ENCODE measurements at places on chromosomes 3 and 15.

DNA sequence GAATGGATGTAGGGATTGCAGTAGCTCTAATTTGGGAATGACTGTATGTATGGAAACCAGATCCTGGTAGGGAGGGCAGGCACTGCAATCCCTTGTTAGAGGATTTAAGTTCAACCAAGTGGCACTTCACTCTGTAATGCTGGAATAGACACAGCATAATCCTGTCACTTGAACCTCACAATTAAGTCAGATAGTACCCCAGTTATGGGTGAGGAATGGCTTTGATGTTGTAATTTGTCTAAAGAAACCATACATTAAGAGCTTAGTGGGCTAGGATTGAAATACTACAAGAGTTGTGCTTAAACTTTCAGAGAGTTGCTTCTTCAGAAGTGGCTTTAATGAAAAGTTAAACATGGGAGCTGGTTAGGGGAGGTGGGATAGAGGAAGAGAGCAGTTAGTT is 9.3 kb downstream of the RAB7A start:
- DNase-seq = no peak

DNA sequence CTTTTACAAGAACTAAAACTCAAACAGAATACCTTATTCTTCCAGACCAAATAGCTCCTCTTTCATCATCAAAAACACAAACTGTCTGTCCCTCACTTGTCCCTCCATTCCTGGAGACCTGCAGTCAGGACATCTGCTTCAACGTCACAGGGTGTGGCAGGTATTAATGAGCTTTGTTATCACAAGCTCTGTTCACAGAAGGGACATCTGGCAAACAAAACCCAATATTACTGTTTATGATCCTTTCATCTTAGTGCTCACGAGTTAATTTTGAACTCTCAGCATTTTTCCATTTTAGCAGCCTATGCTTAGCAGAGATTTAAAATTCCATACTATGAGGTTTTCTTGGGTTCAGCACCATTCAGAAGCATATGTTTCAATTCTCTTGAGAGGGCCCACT is 32.9 kb downstream of the AP3S2 start:
- DNase-seq = no peak

- DNase-seq = no peak
Observed at GRCh38 chr3:191476066-191476772, 15.3 kb downstream of the PYDC2 start.

DNA sequence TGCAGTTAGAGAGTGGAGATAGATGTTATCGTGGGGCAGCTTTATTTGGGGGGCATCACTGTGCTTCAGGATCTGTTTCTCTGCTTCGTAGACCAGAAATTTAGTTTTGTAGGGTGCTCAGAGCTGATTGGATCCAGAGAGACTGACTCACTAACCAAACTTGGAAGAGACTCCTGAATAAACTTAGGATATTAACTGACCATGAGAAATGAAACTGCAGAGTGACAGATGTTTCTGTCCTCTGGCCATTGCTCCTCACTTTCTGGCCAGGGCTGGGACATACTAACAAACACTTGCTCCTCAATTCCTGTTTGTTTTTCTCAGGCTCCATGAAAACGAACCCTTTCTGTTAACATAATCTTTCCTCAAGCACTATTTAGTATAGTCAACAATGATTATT is 4.3 kb downstream of the ZNF592 start:
- no peak for DNase-seq

DNA sequence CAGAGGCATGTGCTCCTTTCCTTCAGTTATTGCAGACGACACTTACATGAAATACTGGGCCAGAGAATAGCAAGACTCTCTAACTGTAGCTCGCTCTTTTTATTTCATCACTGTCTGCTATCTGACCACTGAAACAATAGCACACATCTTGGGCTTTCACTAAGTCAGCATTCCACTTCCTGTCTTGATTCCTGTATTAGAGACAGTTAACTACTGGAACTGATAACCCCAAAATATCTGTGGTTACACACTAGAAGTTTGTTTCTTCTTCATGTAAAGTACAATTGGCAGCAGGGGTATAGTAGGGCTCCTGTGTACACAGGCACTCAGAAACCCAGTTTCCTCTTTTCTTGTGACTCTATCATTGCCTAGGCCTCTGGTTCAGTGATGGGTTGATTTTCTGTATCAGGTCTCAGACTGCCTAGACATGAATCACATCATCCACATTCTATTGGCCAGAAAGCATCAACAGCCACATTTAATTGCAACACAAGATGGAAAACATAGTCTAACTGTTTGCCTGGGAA is 230.2 kb upstream of the CD96 start:
- DNase-seq = no peak

DNA sequence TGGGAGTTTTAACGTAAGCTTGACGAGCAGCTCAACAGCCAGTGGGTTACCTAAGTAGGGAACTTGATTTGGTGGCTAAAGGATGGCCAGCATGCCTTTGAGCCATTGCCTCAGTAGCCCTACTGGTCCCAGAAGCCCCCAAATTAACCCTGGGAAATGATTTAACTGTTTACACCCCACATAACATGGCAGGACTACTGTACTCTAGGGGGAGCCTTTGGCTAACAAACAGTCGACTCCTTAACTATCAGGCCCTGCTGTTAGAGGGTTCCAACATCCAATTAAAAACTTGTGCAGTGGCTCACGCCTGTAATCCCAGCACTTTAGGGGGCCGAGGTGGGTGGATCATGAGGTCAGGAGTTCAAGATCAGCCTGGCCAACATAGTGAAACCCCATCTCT is 9.4 kb upstream of the SMCO1 start:
- DNase-seq = no peak

GRCh38 chr3:54970895-54971294 is 43.0 kb upstream of the LRTM1 start:
- no peak for DNase-seq

DNA sequence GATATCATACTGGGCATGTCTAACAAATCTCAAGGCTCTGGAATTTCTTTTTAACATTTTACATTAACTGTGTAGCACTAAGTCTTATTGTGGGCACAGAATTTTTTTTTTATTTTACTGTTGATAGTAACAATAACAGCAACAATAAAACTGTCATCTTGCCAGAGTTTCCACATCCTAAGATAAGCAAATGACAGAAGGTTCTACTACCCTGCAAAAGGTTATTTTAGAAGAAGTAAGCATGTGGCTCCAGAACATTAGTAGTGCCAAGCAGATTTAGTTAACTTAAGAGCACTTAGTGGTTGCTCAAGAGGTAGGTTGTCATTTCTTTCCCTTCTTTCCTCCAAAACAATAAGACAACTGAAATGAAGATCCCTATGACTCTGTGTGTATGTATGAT is 743.0 kb upstream of the CBLB start:
- DNase-seq = no peak

DNA sequence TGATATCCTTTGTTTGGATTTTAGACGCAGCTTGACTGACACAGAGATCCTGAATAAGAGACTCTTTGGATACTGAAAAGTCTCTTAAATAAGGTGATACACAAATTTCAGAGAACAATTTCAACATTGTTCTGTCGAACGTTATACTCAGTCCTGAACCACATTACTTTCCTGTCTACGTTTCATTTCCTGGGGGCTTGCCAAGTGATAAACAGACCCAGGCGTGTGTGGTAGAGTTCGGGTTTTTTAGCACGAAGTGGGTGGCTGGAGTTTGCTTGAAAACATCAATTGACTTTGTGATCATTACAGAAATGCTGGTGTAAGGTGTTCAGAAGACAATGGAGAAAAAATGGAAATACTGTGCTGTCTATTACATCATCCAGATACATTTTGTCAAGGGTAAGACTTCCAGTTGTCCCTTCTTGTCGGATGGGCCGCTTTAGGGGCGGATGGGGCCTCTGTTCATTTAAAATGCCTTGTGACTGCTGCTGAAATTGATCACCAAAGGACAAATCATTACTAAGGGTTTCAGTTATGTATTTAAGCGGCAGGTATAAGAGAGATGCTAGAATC is at the start of gene CD96:
Gene CD96 (plus strand): TSS at position 287 of the 573 bp plus-strand sequence. CDS start 52 bp downstream, at position 339.
- DNase-seq = no peak

DNA sequence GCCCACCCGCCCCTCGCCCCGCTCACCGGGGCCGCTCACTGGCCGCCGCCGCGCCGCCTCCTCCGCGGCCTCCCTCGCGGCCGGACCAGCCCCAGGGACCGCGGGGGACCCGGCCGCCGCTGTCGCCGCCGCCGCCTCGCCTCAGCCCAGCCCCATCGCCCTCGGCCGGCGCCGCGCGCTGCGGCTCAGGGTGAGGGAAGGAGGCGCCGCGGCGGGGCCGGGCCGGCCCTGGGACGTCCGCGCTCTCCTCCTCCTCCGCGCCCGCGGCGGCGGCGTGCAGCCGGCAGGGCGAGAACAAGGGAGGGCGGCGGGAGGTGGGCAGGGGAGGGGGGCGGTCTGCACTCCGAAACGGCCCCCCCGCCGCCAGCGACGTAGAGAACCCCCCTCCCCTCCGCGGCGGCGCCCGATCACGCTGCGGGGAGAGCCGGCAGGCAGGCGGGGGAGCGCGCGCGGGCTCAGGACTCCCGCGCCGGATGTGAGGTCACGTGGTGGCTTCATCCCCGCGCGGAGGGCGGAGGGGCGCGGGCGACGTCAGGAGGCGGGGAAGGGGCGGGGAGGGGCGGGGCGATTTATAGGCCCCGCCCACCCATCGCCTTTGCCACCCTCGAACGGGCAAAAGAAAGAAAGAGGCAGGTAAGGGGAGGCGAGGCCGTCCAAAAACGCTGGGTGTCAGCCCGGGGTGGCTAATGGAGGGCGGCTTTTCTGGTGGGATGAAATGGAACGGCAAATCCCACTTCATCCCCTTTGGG is at the start of gene ATP13A3:
Gene ATP13A3 (minus strand): TSS at position 463 of the 749 bp plus-strand sequence. CDS start 24,812 bp downstream, outside the sequence.
- peak; percentile 81 for DNase-seq

DNA sequence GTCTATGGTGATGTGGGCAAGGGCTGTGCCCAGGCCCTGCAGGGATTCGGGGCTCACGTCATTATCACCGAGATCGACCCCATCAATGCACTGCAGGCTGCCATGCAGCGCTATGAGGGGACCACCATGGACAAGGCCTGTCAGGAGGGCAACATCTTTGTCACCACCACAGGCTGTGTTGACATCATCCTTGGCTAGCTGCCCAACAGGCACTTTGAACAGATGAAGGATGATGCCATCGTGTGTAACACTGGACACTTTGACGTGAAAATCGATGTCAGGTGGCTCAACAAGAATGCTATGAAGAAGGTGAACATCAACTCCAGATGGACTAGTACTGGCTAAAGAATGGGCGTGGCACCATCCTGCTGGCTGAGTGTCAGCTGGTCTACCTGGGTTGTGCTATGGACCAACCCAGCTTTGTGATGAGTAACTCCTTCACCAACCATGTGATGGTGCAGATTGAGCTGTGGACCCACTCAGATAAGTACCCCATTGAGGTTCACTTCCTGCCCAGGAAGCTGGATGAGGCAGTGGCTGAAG is 6.1 kb upstream of the USP8 start:
- DNase-seq = no peak

DNA sequence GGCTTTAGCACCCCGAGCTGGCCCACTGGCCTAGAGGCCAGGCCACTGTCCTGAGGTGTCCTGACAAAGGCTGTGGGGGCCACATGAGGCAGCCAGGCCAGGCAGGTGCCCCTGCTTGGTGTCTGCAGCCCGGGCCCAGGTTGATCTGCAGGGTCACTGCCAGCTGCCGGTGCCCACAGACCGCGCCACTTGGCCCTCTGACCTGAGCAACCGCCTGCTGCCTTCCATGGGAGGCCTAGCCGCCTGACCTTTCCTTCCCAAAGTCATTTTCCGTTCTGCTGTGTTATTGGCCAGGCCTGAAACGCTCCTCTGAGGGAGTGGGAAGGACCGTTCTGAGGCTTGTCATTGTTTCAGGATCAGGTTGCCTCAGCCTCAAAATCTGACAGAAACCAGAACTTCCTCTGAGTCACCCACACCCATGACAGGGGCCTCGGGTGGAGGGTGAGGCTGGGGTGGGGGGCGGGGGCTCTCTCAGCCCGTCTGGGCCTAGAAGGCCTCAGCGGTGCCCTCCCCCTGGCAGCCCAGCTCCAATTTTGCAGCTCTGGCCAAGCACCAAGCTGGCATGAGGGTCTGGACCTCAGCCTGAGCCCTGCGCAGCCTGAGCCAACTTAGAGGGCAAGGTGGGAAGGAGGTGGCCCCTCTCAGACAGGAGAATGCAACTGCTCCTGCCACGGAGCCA is 140.7 kb upstream of the MEF2A start:
- no peak for DNase-seq

DNA sequence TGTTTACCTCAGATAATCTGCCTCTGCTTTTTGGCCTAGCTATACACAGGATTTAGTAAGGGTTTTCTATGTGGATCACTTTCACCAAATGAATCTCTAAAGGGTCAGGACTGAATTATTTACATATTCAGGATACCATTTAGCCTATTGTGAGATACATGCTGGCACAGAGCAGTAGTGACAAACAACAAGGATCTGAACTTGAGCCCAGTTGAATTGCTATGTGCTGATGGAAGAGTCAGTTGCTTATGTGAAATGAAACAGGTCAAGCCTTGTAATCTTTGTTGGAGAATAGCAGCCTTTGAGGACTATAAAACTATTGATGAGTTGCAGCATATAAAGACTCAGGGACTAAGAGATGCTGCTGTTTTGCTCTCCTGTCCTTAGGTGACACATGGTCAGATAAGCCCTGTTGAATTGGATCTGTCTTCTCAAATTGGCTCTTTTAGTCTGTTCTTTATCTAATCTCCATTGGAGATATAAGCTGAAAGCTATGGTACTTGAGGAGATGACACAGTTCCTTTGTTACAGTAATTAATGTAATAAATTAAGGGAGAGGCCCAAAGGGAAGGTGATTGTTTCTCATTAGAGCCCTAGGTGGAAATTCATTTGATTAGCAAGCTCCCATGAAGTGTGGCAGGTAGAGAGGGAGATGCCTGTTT is 30.4 kb downstream of the ZNF609 start:
- DNase-seq = no peak

- DNase-seq = peak; percentile 36
Observed at GRCh38 chr3:99808163-99808794, 9.4 kb upstream of the CMSS1 start.
